ENCODE measurements at places on chromosomes 7 and 10. TPM values are rescaled to one million over a fixed set of nuclear protein-coding genes. Genes with fewer than 3 reads are reported as not detected.

EPO gene
- not detected for total RNA-seq

VKORC1L1 gene
- total RNA-seq: 10.1 TPM

TIMM23 gene
- 47.7 TPM for total RNA-seq

GBX1 gene
- total RNA-seq: not detected

GNAT3 gene
- not detected for total RNA-seq

PYROXD2 gene
- total RNA-seq: 16.7 TPM

SPAM1 gene
- not detected for total RNA-seq

DYNC1I1 gene
- total RNA-seq: 0.45 TPM

IDI2 gene
- total RNA-seq: not detected

NPFFR1 gene
- total RNA-seq: not detected

FXYD4 gene
- total RNA-seq: not detected

ANKRD61 gene
- total RNA-seq: 0.35 TPM

KCNH2 gene
- 0.08 TPM for total RNA-seq

DPP6 gene
- not detected for total RNA-seq

CNPY1 gene
- not detected for total RNA-seq

POMZP3 gene
- 3.5 TPM for total RNA-seq

LBX1 gene
- not detected for total RNA-seq

PRKCQ gene
- total RNA-seq: under 0.01 TPM

STMP1 gene
- 12.0 TPM for total RNA-seq

NANOS1 gene
- total RNA-seq: 0.12 TPM

CFAP70 gene
- 0.94 TPM for total RNA-seq

SFRP4 gene
- total RNA-seq: 65.8 TPM

MUC12 gene
- not detected for total RNA-seq

WNT16 gene
- 1.6 TPM for total RNA-seq

SORBS1 gene
- total RNA-seq: 0.23 TPM

DLX5 gene
- not detected for total RNA-seq

PALD1 gene
- 1.1 TPM for total RNA-seq

ARMC3 gene
- total RNA-seq: not detected

KNDC1 gene
- total RNA-seq: 1.6 TPM

CD36 gene
- total RNA-seq: 132 TPM

NRCAM gene
- total RNA-seq: 1.1 TPM

COMMD3 gene
- 27.8 TPM for total RNA-seq

AGMO gene
- 0.35 TPM for total RNA-seq

LIPN gene
- total RNA-seq: not detected

CNTNAP2 gene
- not detected for total RNA-seq

TAS2R41 gene
- not detected for total RNA-seq

NXPH1 gene
- total RNA-seq: not detected

SMKR1 gene
- total RNA-seq: not detected

CHAT gene
- total RNA-seq: not detected

SUGCT gene
- 55.2 TPM for total RNA-seq

ANLN gene
- total RNA-seq: 14.5 TPM

GPR146 gene
- total RNA-seq: 6.8 TPM

H2BK1 gene
- not detected for total RNA-seq

BLVRA gene
- 22.7 TPM for total RNA-seq

RSPH10B2 gene
- 0.30 TPM for total RNA-seq

ZNF804B gene
- not detected for total RNA-seq

CCDC3 gene
- 0.47 TPM for total RNA-seq

FAM131B gene
- total RNA-seq: 0.98 TPM

EEF1AKMT2 gene
- total RNA-seq: 13.0 TPM

Measured in smooth muscle cell of the coronary artery (primary cell).